Anterior cingulate cortex (tissue), 58 donors: ENCODE measurements at places on chromosomes 4 and X.

GRCh38 chr4:73070074-73070390, 516 bp upstream of the COX18 start:
- no peak for DNase-seq

DNA sequence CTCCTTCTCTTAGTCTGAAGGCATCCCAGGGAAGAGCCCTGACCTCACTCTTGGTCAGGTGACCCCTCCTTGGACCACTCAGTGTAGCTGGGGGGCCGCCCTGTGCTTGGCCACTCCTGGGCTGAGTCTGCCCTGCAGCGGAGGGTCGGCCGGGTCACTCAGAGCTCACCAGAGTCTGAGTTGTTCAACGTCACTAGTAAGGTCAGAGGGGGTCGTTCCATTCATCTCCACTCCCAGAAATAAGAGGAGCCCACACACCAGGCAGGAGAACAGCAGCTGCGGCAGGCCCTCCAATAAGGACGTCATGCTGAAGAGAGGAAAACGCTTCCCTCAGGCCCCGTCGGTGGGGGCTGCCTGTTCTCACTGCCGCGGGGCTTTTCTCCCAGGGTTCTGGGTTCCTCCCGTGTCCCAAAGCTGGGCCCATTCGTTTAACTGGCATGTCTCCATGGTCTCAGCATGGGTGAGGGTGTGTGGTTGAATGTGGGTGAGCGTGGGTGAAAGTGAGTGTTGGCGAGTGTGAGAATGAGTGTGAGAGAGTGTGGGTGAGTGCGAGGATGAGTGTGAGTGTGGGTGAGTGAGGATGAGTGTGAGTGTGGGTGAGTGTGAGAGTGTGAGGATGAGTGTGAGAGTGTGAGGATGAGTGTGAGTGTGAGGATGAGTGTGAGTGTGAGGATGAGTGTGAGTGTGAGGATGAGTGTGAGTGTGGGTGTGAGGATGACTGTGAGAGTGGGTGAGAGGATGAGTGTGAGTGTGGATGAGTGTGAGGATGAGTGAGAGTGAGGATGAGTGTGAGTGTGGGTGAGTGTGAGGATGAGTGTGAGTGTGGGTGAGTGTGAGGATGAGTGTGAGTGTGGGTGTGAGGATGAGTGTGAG, 47.7 kb downstream of the ING2 start:
- no peak for DNase-seq

DNA sequence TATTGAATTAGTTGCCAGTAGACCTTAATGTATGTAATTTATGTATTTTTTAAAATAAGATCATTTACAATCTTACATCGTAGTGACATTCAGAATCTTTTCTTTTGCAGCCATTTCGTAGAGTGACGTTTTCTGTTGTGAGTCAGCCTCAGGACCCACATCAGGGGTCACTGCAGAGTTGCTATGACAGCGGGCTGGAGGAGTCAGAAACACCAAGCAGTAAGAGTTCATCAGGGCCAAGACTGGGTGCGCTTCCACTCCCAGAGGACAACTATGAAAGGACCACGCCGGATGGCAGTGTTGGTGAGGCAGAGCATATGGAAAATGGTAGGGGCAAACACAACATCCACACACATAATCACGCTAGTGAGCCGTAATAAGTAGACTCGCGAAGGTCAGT, 199.9 kb downstream of the PCDH7 start:
- DNase-seq, result no peak

DNA sequence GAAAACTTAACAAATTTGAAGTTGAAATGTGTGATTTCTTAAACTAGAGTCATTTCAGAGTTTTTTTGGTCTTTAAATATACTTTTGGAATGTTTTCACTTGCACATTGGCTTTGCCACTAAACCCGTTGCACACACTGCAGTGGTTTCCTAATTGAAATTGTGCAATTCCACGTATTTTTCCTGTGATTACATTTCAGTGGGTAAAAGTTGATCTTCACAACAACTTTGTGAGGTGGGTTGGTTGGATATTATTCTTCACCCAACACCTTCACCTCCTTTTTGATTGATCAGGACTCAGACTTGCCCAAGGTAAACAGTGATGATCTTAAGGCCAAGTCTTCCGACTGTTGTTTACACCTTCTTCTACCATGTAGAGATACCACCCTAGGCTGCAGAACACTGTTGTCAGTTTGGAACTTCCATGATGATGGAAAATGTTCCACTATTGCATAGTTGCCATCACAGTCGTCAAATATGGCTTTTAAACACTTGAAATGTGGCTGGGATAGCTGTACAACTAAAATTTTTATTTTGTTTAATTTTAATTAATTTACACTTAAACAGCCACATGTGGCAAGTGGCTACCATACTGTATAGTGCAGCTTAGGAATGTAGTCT, 13.7 kb downstream of the SEPTIN11 start:
- DNase-seq, result no peak

DNA sequence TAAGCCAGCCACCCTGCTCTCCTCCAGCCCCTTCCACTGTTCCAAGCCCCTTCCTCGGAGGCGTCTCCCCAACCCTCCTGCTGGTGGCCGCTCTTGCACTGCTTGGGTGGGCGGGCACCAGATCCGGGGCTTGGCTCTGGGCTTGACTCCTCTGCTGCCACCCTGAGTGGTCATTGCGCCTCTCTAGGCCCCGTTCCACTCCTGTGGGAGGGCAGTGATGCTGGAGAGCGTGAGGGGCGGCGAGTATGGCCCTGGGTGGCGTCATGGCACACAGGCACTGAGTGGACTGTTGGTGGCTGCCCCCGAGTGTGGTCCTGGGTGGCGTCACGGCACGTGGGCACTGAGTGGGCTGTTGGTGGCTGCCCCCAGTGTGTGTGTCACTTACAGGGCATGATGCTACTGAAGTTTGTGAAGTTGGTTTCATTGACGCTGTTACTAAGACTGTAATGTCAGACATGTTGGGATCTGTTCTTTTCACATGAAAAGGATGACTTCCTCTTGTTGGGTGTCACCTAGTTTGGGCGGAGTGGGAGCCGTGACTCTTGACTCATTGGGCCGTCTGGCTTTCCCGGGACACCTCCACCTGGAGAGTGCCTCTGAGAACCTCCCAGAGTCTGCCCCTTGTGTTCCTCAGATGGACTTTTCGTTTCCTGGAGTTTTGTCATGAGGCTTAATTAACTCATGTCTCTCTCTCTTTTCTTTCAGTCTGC, 55.9 kb upstream of the HGFAC start:
- no peak for DNase-seq

DNA sequence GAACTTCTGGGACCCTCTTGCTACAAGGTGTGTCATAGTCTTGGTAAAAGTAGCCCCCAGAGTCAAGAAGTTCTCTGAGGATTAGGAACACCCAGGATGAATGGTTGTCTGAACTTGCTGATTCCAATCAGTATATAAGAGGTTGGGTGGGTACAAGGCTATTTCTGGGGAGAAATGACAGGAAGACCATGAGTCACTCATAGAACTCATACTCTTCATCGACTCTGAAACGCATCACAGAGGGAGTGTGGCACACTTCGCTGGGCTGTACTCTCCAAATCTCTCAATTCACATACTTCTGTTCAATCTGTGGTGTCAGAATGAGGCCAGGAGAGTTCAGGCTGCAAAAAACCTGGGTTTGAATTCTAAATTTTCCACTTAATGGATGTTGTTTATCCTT, 193.2 kb upstream of the LEF1 start:
- no peak for DNase-seq

- no peak for DNase-seq
Observed at GRCh38 chr4:155119006-155119405, 89.4 kb upstream of the NPY2R start.

GRCh38 chrX:70026112-70026850, 23.5 kb downstream of the AWAT2 start:
- no peak for DNase-seq

DNA sequence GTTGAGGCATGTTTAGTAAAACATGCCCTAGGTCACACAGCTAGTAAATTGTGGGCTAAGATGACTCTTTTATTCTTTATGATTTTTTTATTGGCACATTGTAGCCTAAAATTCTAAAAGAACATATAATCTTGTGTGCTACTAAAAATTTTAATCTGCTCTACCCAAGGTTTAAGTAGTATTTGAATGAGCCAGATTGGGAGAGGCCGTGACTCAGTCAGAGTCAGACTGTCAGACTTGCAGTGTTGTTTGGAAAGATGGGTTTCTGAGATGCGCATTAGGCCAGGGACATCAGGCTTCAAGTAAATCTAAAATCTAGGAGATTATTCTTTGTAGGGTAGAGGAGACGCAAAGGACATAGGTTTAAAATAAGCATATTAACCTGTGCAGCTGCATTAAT, 30.7 kb upstream of the TMPRSS11E start:
- DNase-seq, result no peak

DNA sequence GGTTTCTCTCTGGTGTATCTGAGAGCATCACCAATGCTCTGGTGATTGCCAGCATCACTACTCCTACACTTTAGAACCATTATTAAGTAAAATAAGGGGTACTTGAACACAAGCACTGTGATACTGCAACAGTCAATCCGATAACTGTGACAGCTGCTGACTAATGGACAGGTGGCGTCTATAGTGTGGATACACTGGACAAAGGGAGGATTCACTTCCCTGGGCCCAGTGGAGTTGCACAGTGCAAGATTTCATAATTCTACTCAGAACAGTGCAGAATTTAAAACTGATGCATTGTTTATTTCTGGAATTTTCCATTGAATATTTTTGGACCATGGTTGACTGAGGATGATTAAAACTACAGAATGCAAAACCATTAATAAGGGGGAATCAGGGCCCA, 97.8 kb downstream of the SHROOM3 start:
- DNase-seq, result no peak

- no peak for DNase-seq
Observed at GRCh38 chrX:16316331-16316730, 149.1 kb downstream of the MAGEB17 start.

- no peak for DNase-seq
Observed at GRCh38 chr4:2333916-2334644, 72.2 kb upstream of the MXD4 start.
